Left renal pelvis (tissue), 4 donors: ENCODE measurements at places on chromosomes 6 and 20. TPM values are rescaled to one million over a fixed set of nuclear protein-coding genes. Genes with fewer than 3 reads are reported as not detected.

DNA sequence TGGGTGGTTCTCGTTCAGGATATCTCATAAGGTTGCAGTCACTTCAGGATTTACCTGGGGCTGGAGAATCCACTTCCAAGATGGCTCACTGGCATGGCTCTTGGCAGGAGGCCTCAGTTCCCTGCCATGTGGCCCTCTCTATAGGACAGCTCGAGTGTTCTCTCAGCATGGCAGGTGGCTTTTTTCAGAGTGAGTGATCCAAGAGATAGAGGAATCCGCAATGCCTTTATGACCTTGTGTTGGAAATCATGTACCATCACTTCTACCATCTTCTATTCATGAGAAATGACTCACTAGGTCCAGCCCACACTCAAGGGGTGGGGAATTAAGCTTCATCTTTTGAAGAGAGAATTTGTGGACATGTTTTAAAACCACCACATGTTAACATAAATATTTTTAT, 37.8 kb downstream of the PPP1R16B start:
- DNase-seq, result no peak

- no peak for DNase-seq
Measured at GRCh38 chr6:25088513-25088912, 152.8 kb upstream of the RIPOR2 start.

The SNAP91 gene
- polyA plus RNA-seq, result 0.47 TPM

DNA sequence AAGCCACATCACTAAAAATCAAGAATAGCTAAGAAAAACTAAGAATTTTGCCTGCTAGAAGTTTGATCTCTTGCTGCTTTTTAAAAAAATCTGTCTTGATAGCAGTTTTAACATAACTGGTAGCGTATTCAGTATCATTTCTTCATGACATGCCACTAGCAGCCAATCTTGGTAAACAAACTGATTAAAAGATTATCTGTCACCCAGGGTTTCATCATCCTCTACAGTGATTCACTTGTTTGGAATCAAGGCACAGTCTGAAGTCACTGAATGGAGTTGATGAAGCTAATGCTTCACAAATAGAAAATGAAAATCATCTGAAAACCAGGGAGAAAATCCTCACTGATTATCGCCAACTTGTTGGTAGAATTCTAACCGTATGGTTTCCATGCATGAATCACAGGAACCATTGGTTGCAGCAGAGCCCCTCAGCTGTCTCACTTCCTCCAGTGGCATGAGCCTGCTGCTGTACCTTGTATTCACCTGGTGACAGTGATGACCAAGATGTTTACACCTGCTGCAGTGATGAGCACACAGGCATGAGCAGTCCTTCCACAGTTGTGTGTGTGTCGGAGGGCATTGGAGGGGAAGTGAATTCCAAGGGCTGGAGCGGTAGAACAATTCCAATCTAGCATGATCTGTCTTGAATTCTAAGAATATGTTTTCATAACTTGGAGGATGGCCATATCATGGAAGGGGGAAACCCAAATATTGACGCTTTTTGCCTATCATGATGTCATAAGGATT, 275.0 kb downstream of the KHDC1L start:
- no peak for DNase-seq

GRCh38 chr6:5471637-5472398, 210.5 kb downstream of the FARS2 start:
- no peak for DNase-seq

DNA sequence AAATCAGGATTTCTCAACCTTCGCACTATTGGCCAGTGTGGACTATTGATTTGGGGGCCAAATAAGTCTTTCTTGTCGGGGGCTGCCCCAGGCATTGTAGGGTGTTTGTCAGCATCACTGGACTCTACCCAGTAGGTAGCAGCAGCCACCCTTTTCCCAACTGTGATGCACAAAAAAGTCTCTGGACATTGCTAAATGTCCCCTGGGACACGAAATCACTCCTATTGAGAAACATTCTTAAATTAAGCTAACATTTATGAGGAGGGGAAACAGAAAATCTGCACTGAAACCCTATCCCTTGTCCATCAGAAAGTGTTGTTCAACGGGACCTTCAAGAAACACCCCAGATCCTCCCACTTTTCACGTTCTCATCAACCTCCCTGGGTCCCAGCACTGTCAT, 54.2 kb downstream of the NFATC2 start:
- DNase-seq, result no peak

- no peak for DNase-seq
Measured at GRCh38 chr6:47512872-47513271, 35.3 kb downstream of the CD2AP start.

GRCh38 chr6:40841721-40842120, 197.3 kb downstream of the UNC5CL start:
- DNase-seq, result no peak

- DNase-seq, result no peak
Measured at GRCh38 chr20:35344354-35344837, 52.2 kb upstream of the FAM83C start.

The PRDM13 gene
- not detected for polyA plus RNA-seq

The PAK5 gene
- 0.46 TPM for polyA plus RNA-seq

The BTBD3 gene
- polyA plus RNA-seq, result 72.4 TPM

DNA sequence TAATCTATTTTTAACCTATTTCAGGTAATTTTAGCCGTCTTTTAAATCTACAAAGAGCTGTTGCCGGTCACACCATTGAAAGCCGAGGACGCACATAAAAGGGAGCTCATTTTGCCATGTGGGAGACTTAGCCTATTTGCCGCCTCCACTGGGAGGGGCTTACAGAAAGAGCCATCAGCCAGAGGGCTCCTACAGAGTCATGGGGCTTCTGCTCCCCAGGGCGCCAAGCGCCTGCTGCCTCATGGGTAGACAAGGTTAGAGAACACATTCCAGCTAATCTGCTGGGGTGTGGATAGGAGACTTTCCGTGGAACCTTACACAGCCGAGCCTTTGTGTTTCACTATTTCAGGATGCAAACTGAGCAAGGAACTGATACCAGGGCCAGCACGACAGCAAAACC, 12.6 kb downstream of the PCMTD2 start:
- no peak for DNase-seq
